ENCODE measurements at places on chromosomes 7 and 10. TPM values are rescaled to one million over a fixed set of nuclear protein-coding genes. Genes with fewer than 3 reads are reported as not detected.

Gene GPR158
- total RNA-seq, result 0.12 TPM

Gene FANK1
- total RNA-seq, result 11.5 TPM

Gene TMEM236
- total RNA-seq, result 5.9 TPM

Gene CH25H
- 4.4 TPM for total RNA-seq

Gene TMEM270
- not detected for total RNA-seq

Gene ALDH18A1
- total RNA-seq, result 25.3 TPM

Gene NPC1L1
- total RNA-seq, result 0.21 TPM

Gene DNAJC9
- 13.9 TPM for total RNA-seq

Gene FZD8
- 13.3 TPM for total RNA-seq

Gene MACROH2A2
- 6.6 TPM for total RNA-seq

Gene HECW1
- total RNA-seq, result 0.06 TPM
